ENCODE measurements at places on chromosomes 5 and 9.

GRCh38 chr9:124721109-124721906, 49.8 kb downstream of the NR6A1 start:
- DNase-seq, result no peak

DNA sequence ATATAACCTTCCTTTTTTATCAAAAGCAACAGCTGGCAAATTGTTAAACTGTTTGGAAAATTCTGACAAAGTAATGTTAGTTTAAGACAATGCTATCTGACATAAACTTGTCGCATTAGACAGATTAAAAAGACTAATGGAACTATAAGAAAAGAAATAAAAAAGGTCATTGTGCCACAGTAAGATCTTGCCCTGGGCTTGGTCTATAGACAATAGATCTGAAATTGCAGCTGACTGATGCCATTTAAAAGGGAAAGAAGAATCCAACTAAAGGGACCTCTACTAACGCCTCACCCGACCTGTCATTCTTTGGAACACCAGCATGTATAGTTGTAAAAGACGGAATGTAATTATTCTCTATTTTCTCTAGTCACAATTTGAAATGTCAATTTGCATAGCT, 644.4 kb upstream of the GRAMD2B start:
- DNase-seq, result no peak

- no peak for DNase-seq
These were observed 8.7 kb downstream of the ERAP2 start for GRCh38 chr5:96884995-96885394.

- no peak for DNase-seq
These were observed 86.0 kb downstream of the KCNT1 start for GRCh38 chr9:135787776-135788575.

DNA sequence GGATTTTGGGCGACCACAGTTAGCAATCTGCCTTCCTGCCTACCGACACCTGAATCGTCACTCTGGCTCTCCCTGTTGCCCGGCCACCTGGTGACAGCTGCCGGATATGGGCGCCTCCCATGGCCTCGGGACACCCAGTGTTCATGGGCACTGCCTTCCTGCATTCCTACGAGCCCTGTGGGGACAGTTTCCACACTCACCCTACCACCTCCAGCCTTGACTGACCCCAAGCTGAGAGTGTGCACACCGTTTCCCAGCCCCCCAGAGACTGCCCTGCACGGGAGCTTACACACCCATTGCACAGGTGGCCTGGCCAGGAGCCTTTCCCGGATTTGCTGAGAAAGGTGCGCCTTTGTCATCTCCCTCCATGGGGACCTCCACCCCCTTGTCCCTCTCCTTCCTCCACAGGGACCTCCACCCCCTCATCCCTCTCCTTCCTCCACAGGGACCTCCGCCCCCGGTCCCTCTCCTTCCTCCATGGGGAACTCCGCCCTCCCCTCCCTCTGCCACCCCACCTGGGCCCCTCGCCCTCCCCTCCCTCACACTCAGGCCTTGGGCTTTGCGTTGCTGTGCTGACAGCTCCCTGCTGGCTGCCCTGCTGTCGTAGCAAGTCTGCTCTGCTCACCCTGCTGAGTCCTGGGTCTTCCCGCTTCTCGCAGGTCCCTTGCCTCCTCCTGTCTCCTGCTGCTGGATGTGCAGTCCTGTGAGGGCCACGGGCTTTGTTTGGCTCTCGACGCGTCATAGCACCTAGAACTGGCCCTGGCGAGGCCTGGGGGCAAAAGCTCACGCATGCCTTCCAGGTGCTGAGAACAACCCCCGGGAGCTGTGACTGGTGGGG, 48.4 kb downstream of the MRPL36 start:
- DNase-seq, result no peak

DNA sequence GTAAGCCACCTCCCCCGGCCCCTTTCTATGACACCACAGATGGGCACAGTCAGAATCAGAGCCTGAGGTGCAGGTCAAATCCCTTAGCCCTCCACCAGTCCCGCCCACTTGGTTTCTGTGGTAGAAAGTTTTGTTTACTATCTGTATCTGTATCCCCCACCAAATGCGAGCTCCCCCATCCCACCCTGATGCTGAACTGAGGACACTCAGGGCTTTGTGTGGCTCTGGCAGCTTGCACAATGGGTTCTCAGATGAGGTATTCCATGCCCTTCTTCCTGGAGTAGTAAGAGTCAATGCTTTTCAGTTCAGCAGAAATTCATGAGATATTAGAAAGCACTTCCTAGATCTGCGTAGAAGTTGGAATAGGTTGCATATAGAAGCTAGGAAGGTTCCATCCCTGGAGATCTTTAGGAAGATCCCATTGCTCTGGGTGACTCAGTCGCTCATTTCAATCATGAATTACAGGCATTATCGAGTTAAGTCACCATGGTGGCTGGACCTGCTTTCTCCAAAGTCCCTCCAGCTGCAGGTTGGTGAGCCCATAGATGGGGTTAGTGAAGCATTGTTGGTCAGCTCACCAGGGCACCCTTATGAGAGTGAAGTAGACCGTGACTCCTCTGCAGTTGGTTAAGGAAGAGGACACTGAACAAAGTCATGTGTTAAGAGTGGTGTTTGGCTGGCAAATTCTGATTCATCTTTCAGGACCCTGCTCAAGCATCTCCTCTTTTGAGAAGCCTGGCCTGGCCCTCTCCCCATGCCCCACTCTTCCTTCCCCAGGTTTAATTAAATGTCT, 10.6 kb upstream of the KCNIP1 start:
- no peak for DNase-seq

DNA sequence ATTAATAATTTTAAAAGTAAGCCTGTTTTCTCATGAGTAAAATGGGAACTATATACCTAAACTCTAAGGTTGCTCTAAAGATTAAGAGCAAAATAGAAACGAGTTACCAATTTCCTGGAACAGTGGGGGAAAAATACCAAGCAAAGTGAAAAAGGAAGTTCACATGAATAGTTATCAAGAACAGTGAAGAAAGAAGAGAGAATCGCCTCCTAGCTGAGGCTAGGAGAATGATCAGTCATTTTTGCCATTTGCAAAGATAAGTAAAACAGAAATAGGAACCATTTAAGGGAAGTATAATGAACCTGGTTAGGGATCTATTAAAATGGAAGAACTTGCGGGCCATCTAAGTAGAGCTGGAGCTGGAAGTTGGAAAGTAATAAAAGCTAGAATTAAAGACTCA, 50.7 kb downstream of the P4HA2 start:
- DNase-seq, result peak; percentile 23

GRCh38 chr5:169656125-169656901, 19.2 kb downstream of the DOCK2 start:
- DNase-seq, result no peak

GRCh38 chr5:157596487-157596886, 20.9 kb upstream of the ADAM19 start:
- peak; percentile 46 for DNase-seq

Data from CD4-positive, alpha-beta T cell treated with Interleukin-10 for 1 hour (primary cell).